T-helper 17 cell (primary cell): ENCODE measurements at places on chromosomes 3 and 15. TPM values are rescaled to one million over a fixed set of nuclear protein-coding genes. Genes with fewer than 3 reads are reported as not detected.

Gene CHRFAM7A
- not detected for total RNA-seq

Gene FAN1
- 28.4 TPM for total RNA-seq

Gene VGLL3
- total RNA-seq = 0.03 TPM

DNA sequence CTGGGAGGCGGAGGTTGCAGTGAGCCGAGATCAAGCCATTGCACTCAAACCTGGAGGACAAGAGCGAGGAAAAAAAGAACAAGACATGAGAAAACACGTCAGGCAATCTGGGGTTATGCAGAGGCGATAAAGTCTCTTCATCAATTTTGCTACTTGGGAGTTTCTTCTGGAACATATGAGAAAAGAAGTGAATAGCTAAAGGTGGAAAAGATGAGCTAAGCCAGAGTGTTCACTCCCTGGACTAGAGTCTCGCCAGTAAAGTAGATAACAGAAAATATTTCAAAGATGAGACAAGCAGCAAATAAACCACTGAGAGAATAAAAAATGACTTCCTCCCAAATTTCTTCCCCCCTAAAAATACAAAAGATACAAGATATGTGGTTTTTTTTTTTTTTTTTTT is 188.4 kb upstream of the HES1 start:
- no peak for DNase-seq

DNA sequence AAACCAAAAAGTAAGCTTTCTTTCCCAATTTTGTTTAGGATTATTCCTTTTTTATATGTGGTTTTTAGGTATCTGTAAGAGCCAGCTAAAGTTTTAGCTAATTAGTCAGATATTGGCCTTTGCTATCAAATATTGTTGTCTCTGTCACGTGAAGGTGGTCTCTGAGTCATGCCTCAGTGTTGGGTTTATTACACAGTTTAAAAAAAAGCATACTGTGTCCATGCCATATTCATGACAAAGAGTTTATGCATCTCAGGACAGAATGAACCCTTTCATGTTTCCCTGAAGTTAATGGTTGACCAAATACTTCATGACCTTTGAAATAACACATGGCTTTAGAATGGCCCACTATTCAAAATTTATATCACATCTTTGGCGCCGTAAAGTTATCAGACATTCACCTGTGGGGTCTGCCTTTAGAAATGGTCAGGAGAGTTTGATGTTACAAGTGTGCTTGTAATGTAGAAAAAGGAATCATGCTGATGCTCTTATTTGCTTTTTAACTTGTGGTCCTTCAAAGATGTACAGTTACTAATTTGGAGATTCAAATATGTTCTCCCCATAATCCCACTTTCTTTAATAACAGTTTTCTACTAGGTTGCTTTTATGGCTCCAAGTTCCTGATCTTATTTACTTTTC is 101.5 kb downstream of the MYRIP start:
- no peak for DNase-seq

DNA sequence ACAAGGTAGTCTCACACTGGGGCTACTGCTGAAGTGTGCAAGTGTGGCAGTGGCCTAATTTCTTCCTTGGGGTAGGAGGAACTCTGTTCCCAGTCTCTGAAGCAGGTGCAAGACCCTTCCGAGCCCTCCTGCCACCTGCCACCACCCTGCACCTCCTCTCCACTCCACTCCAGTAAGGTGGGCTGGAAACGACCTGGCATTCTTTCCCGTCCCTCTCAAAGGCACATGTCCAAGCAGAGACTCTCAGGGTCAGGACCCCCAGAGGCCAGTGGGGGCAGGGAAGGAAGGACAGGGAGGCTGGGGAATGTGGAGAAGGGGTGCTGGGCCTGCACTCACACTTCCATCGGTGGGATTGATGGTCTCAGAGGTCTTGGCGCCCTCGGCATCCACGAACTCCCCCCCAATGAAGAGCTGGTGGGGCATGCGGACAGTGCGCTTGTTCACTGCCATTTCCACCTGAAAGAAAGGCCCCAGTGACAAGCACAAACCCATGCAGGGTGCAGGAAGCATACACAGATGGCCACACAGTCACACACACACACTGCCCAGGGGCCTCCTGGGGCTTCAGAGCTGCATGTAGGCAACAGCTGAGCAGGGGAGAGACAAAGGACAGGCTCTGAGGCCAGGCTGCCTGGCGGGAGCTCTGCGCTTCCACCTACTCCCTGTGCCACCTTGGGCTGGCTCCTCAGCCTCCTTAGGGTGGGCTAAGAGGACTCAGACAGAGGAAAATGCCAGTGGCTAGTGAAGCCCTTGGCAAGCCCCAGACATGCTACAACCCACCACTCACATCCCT is 43.8 kb downstream of the ALDH1L1 start:
- DNase-seq = no peak

DNA sequence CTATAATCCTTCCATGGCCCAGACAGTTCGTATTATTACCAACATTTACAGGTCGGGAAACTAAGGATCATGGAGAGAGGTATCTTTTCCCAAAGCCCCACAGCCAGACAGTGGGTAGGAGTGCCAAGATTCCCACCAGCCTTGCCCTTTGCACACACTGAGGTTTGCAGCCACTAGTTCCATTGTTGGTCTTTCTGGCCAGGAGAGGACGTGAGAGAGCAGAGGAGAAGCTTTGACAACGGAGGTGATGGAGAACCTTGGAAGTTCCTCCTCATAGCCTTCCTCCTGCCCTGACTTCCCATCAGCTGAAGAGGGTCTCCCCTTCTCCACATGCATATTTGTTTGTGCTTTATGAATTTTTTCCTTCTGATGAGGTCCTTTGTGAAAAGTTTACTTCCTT is 50.5 kb upstream of the PLCL2 start:
- DNase-seq = no peak

DNA sequence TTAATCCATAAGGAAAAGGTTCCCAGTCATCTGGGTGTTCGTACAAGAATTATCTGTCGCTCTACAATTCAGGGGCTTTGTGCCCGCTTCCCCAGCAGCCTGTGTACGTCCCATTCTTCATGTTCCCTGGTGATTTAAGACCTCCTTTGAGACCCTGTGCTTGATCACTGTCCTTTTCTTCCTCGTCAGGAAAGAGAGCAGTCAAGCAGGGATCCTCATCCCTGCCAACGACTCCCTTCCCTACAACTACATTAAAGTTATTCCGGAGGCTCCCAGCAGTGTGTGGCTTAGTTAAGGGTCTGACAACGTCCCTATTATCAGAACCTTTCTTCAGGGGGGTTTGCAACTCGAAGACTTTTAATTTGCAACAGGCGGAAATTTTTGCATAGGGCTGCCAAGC is 175.7 kb downstream of the FOXP1 start:
- no peak for DNase-seq

- DNase-seq = no peak
Measured at GRCh38 chr3:148648685-148649352, 48.9 kb upstream of the AGTR1 start.

DNA sequence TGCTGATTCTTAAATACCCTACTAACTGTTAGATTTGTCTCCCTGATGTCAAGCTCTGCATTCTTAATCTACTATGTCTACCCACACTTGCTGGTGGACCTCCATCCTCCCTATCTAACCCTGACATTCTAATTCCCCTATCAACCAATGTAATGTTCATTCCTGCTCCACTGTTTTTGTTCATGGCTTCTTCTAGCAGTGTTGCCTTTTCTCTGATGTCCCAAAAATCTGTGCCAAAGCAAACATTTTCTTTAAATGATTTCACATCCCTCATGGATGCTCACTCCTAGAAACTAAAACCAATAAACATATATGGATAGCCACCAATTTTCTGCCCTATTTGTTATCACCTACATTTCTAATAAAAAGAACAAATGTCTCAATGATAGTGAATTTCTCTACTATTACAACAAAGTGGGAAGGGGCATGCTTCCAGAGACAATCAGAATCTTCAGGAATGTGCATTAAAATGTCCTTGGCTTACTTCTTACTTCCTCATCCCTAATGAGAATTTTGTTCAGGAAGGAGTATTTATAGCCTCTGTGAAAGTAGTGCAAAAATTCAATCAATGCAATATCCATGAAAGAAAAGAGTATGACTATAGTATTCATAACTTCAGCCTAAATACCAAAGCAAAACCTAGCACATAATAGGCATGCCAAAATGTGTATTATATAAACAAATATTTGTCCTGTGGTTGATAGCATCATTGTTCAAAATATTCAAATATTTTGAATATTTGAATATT is 273.3 kb downstream of the ZNF385D start:
- DNase-seq = no peak
